ENCODE measurements at places on chromosomes 2 and 18. TPM values are rescaled to one million over a fixed set of nuclear protein-coding genes. Genes with fewer than 3 reads are reported as not detected.
A peak's percentile ranks its signal among the peaks of the same experiment; 100 is the strongest.

DNA sequence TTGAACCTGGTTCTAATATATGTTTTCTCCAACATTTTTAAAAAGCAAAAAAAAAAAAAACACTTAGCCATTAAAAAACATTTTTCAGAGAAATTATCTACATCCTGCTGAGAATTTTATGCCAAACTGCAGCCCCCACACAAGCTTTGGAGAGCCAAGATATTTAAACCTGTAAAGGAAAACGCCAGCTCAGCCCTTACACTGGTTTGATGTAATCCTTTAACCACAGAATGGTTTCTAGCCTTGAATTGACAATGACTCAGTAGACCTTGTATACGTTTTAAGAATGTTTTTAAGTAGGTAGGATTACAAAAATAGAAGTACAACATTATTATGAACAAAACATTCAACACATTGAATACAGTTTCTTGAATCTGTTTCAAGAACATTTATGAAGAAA lies 113.6 kb downstream of the BABAM2 start:
- DNase-seq = peak; percentile 20

- no peak for DNase-seq
Measured at GRCh38 chr2:106886916-106887758, 1.2 kb upstream of the ST6GAL2 start.

DNA sequence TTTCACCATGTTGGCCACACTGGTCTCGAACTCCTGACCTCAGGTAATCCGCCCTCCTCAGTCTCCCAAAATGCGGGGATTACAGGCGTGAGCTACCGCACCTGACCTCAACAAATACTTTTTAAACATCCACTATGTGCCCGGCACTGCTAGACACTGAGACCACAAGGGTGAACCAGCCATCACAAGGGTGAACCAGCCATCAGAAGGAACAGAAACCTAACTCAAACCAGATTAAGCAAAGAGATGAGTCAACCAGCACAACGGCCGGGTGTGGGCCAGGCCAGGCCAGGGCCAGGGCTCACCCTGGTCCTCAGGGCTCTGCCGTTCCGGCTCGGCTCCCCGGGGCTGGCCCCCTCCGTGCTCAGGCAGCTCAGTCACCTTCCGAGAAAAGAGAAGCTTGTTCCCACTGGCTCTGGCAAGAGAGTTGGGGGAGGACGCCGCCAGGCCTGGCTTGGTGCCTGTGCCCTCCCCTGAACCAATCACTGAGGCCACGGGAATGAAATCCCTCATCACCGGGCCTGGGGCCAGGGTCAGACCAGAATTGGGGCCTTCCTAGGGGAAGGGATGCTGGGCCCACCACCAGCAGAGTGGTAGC lies 4.4 kb downstream of the TEX44 start:
- no peak for DNase-seq

DNA sequence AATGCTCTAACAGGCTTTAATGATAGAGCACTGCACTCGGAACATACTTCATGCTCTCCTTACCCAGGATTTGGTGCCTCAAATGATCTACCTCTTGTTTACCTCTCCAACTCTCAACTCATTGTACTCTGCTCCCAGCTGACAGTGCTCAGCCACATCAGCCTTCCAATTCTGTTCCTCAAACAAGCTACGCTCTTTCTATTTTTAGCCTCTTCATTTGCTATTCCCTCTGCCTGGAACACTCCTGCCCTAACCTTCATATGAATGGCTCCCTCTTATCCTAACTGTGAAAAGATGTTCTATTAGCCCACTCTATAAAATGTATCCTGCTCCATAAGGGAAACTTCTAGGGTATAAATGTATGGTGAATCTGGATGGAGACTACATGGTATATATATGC lies 42.5 kb downstream of the PIGN start:
- no peak for DNase-seq

Gene PLEKHH2
- total RNA-seq = 0.35 TPM

DNA sequence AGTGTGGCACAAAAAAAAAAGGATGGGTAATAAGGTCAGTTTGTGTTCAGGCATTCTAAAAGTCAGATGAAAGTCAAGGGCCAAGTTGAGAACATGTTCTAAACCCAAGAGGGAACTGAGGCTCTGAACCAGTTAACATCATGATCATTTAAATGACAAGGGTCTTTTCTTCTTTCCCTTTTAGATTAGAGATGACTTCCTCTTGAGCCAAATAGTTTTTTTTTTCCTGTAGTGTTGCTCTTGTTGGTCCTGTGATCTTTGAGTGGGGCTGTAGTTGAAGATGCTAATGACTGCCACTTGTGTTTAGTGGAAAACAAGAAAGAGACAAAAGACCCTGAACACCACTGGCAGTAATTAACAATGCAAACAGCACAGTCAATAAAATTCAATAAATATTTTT lies 482.7 kb upstream of the SYT4 start:
- no peak for DNase-seq

Gene C18orf32
- total RNA-seq = 33.7 TPM

Gene HAAO
- total RNA-seq = 0.28 TPM

Gene GPR17
- total RNA-seq = not detected

DNA sequence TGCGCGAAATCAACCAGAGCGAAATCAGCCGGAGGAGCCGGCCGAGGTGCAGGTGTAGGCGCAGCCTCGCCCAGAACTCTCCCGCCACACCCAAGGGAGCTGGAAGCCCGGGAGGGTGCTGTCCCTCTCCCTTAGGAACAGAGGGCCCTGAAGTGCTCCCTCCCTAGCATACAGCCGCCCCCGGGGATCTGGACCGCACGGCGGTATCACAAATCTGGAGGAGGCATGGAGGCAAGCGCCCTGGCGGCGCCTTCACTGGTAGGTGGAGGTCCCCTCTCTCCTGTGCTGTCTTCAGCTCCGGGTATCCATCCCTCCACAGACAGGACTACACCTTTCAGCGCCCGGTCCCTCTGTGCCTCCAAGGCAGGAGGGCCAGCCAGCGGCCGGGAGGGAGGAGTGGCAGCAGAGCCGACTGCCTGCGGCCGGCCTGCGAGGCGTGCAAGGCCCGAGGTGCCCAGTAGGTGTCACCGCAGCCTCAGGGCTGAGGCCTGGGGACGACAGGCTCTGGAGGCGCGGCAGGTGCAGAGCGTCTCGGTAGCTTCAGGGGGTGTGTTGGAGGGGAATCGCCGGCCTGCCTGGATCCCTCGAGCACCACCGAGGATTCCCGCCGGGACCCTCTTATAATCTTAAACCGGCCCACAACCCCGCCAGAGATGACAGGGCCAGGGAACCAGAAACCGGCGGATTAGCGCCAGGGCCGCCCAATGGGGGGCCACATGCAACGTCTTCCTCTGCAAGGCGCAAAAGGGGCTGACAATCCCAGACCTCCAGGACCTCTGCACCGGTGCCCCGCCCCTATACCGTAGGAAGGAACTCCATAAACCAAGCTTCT lies 2.8 kb downstream of the IHH start:
- DNase-seq = peak; percentile 78

DNA sequence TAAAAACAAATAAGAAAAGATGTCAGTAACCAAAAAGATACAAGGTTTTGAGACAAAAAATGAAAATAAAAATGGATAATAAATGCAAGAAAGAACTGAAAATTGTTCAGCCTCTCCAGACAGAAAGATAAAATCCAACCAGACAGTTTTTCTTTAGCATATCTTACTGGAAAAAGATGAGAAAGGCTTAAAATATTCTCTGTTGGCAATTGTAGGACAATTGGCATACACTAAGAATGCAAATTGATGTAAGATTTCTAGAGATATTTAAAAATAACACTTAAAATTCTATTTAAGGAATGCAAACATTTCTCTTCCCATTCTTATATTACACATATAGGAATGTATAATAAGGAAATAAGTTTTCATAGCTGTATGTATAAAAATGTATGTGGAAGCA lies 590.6 kb downstream of the DSC3 start:
- no peak for DNase-seq

GRCh38 chr2:222669353-222669752 lies 2.1 kb upstream of the MOGAT1 start:
- no peak for DNase-seq

- DNase-seq = no peak
Measured at GRCh38 chr2:29006092-29006979, 25.2 kb downstream of the TOGARAM2 start.

- peak; percentile 79 for DNase-seq
Measured at GRCh38 chr2:218898109-218898878, 17.6 kb downstream of the WNT10A start.

Gene SLC19A3
- total RNA-seq = not detected

- DNase-seq = no peak
Measured at GRCh38 chr2:163640542-163641193, 95.1 kb downstream of the FIGN start.

- no peak for DNase-seq
Measured at GRCh38 chr2:32212295-32212694, 46.6 kb downstream of the SLC30A6 start.

- DNase-seq = no peak
Measured at GRCh38 chr2:54895730-54896129, 154.5 kb downstream of the RTN4 start.

- no peak for DNase-seq
Measured at GRCh38 chr18:72866901-72867745, 664 bp downstream of the NETO1 start.

Gene RETREG2
- total RNA-seq = 107 TPM

- no peak for DNase-seq
Measured at GRCh38 chr2:105592288-105592687, 152.4 kb upstream of the NCK2 start.

GRCh38 chr18:79546781-79547272 lies 132.8 kb upstream of the CTDP1 start:
- DNase-seq = no peak

All from activated CD4-positive, alpha-beta memory T cell treated with anti-CD3 and anti-CD28 coated beads, Interleukin-2, amount 10 ng/mL, durations not matched to agents 7 days and 5 days (primary cell).